G401 (cell line): ENCODE measurements at places on chromosomes 1 and 21. TPM values are rescaled to one million over a fixed set of nuclear protein-coding genes. Genes with fewer than 3 reads are reported as not detected.

LCE2B gene
- total RNA-seq = not detected in 2 replicates

TMPRSS3 gene
- total RNA-seq = not detected in 2 replicates

BLZF1 gene
- total RNA-seq = 15.7 and 20.4 TPM in 2 replicates

TMEM269 gene
- 0.80 TPM in 1 of 2 replicates, not detected in the other for total RNA-seq

ZMYM1 gene
- 18.8 and 30.2 TPM in 2 replicates for total RNA-seq

ALX3 gene
- total RNA-seq = not detected in 2 replicates

TNFRSF14 gene
- 7.4 and 9.0 TPM in 2 replicates for total RNA-seq
